ENCODE measurements at places on chromosomes 5 and 9. TPM values are rescaled to one million over a fixed set of nuclear protein-coding genes. Genes with fewer than 3 reads are reported as not detected.

- peak; percentile 18 for DNase-seq
Measured at GRCh38 chr5:165495829-165496380, 1990.5 kb downstream of the MAT2B start.

DNA sequence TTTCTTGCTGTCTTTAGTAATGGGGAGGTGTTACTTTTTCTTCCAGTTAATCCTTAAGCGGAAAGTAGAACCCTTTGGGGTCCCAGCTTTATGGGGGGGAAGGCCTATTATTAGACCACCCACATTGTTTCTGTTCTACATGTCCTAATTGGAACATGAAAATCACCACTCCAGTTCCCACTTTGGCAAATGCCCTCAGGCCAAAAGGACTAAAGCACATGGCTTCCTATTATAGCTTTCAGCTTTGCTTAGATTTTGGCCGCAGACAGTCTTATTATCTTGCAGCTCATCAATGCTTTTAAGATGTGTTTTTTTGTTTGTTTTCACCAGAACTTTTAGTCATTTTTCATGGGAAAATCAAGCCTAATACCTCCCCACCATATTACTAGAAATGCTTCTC lies 296.8 kb upstream of the ANKH start:
- no peak for DNase-seq

DNA sequence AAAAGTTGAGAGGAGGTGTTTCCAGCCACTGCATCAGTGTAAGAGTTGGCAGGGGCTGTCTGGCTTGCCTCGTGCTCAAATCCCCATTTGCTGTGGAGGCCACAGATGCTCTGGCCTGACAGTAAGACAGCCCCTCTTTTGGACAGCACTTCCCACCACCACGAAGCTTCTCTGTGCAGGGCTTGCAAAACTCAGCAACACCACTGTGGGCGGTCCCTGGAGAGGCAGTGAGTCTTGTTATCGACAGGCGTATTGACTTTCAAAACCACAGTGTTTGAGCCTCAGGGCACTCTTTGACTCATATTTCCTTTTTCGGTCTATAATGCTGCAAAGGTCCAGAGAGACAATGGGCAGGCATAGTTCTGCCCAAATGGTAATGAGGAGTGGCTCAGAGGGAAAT lies 539.5 kb downstream of the EBF1 start:
- peak; percentile 7 for DNase-seq

DNA sequence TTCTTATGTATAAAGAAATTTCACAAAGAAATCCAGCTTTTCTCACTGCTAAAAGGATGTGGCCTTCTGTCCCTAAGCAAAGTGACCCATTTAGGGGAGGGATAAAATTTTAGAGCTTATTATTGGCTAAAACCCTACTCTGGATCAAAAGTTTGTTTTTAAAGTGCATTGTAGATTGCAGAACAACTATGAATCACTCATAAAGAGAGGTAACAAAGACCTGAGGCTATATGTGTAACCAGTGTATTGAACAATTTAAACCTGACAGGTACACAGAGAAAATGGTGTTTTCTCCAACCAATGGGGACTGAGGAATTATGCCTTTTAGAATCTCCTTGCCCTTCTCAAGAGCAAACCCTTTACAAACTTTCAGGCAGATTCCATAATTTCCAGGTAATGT lies 86.6 kb downstream of the MUSK start:
- no peak for DNase-seq

Gene PLEKHG4B
- total RNA-seq, result not detected

Gene OSMR
- 57.2 TPM for total RNA-seq
